CD4-positive, alpha-beta T cell treated with Interleukin-1 beta for 1 hour (primary cell): ENCODE measurements at places on chromosomes 16 and 17.

- DNase-seq, result no peak
Observed at GRCh38 chr16:19659554-19659953, 58.5 kb downstream of the KNOP1 start.

DNA sequence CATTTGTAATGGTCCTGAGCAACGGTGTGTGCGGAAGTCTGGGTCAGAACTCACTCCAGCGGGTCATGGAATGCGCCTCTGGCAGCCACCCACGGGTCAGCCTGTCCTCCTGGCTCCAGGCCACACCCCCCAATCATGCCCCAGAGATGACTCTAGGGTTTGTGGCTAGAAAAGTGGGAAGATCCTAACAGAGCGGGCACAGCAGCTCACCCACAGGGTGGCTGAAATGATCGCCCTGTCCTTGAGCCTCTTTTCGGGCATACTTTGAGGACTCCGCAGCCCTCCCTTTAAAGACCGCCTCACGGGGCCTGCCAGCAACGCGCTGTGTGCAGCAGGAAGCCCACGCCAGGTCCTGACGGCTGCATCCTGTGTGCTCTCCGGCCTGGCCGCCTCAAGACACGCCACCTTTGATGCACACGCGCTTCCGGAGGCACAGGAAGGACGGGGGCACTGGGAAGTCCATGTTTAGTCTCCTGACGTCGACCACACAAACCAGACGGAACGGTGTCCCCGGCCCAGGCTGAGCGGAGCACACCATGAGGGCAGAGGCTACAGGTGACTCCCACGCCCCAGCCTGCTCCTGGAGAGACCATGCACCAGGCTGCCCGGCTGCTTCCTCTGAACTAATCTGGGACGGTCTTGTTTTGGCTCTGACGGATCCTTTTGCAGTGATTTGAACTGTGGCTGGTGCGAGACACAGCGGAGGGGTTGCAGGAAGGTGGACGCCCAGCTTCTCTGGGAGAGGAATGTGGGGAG is 92.9 kb downstream of the TBC1D16 start:
- DNase-seq, result peak; percentile 7

- no peak for DNase-seq
Observed at GRCh38 chr16:17532338-17532995, 61.7 kb upstream of the XYLT1 start.

GRCh38 chr17:61253937-61254574 is 145.6 kb upstream of the TBX2 start:
- DNase-seq, result no peak

DNA sequence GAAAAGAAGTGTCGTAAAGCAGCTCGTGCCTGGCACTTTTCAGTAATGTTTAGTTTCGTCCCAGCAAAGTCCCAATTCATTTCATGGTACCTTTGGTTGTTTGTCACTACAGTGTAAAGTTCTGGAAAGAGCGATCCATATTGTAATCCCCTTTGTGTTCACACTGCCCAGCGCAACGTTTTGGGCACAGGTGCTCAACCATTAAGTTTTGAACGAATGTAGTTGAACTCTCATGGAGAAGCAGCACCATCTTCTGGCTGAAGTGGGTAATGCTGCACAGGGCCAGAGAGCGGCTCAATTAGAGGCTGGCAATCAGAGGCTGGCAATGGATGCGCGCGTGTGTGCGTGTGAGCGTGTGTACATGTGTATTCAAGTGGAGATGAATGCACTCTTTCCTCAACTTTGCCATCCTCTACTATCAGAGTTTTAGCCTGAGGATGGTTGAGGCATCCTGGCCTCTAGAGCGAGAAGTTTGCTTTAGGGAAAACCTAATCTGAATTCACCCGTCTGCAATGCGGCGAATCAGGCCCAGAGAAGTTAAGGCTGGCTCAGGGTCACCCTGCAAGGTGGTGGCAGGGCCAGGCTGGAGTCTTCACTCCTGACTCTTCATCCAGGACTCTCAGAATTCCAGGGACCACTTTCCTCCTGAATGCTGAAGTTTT is 29.9 kb downstream of the DYNLL2 start:
- DNase-seq, result peak; percentile 86

DNA sequence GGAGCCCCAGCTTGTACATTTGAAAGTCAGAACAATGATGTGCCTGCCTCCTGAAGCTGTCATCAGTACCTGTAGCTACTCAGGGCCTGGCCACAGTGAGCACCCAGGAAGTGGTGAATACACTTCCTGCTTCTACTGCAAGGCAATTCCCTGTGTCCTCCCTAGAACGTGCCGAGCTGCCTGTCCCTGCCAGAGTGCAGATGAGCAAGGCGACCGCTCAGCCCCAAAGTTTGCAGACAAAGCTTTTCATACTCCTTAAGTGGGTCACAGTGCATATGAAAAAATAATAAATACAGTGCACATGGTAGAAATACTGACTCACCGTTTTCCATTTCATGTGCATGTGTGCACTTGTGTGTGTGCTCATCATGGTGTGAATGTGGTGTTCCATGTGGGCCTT is 77.3 kb downstream of the MPRIP start:
- DNase-seq, result peak; percentile 51

- DNase-seq, result no peak
Observed at GRCh38 chr17:63837962-63838600, 4.4 kb downstream of the SMARCD2 start.

- DNase-seq, result no peak
Observed at GRCh38 chr16:2373176-2373575, 32.6 kb upstream of the ABCA3 start.

GRCh38 chr17:76934561-76935320 is 66.5 kb downstream of the MGAT5B start:
- no peak for DNase-seq

GRCh38 chr17:9386401-9386800 is 189.2 kb downstream of the STX8 start:
- no peak for DNase-seq

DNA sequence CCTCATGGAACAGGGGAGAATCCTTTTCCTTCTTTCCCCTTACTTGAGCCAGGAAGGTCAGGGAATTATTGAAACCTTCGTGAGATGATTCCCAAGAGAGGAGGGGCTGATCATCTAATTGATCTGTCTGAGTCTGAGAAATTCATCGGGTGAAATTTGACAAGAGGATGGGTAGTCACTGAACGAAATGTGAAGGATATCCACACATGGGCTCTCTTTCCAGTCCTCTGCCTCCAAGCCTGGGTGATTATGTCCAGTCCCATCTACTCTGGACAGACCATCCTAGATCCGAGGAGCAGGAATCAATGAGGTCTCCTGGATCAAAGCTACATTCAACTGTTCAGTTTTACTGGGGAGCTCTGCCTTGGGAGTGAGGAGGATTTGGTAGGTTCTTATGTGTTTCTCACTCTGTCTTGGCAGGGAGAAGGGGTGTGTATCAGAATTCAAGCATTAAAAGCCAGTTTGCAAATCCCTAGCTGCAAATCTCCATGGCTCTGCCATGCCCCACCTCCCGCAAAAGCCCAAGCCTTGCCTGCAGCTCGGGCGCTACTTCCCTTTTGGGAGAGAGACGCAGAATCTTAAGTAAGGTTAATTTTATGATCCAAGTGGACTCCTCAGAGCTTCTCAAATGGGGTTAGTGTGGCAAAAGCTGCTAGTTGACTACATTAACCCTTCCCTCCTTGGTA is 47.1 kb upstream of the TEKT3 start:
- no peak for DNase-seq

GRCh38 chr17:70447588-70447987 is 278.3 kb downstream of the KCNJ2 start:
- DNase-seq, result no peak

GRCh38 chr17:40287159-40287493 is 553 bp upstream of the CDC6 start:
- no peak for DNase-seq

DNA sequence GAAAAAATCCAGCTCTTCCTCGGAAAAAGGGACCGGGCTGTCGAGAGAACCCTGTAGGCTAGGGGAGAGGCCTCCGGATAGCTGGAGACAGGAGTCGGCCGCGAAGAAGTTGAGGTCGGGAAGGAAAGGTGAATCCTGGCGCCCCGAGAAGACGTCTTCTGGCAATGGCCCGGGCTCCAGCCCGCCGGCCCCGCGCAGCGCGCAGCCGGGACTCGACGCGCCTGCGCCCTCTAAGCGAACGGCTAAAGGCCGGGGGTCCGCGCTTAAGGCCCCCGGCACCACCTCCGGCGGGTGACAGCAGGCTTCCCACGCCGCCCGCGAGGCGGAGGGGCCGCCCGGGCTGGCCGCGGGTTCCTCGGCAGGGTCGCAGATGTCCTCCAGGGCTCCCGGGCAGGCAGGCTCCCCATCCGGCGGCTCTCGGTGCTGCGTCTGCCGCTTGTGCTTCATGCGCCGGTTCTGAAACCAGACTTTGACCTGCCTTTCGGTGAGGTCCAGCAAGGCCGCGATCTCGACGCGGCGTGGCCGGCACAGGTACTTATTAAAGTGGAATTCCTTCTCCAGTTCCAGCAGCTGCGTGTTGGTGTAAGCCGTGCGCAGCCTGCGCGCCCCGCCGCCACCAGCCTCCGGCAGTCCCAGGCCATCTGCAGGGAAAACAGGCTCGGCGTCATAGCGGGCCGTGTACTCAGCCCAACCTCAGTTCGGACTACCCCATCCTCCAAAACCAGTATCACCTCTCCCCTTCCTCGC is 1.6 kb downstream of the HOXB2 start:
- peak; percentile 55 for DNase-seq

DNA sequence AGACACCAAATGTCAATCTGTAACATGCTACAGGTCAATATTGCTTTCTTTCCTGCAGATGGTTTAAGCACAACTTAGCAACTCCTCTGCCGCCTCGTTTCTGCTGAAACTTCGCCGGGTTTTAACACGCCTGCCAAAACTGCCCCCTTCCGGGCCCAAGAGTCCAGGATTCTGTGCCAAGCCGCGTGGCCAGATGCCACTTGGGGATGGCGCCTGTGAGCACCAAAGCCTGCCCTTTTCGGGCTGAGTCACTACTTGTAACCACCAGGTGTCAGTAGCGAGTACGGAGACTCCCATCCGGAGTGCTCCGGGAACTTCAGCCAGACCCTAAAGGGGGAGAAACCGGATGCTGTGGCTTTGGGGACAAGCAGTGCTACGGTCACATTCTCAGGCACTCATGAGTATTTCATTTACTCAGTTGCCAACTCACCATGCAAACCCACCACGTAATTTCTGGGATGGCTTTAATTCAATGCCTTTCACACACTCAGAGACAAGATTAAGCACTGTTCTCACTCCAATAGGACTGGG is 7.8 kb downstream of the PMP22 start:
- peak; percentile 59 for DNase-seq

DNA sequence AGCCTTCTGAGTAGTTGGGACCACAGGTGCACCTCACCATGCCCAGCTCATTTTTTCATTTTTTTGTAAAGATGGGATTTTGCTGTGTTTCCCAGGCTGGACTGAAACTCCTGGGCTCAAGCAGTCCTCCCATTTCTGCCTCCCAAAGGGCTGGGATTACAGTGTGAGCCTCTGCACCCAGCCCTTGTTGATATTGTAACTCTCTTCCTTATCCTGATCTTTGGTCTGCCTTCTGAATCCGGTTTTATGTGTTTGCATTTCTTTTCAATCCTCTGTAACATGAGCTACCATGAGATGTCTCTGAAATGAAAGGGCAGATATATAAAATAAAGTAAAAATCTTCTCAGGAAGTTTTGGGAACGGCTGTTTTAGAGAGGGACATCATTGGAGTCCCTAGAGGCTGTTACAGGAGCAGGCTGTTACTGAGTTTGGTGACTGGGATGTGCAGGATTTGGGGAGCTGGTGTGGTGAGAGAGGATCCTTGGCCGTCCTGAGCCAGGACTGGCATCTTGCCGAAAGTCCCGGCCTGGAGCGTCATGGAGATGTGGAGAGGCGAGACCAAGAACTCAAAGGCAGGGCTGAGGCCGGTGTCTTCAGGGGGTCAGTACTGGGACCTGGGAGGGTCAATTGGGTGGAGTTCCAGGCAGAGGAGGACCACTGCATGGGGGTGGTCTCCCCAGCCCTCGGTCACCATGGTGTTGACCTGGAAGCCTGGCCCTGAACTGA is 39.4 kb downstream of the ATP2C2 start:
- DNase-seq, result no peak

DNA sequence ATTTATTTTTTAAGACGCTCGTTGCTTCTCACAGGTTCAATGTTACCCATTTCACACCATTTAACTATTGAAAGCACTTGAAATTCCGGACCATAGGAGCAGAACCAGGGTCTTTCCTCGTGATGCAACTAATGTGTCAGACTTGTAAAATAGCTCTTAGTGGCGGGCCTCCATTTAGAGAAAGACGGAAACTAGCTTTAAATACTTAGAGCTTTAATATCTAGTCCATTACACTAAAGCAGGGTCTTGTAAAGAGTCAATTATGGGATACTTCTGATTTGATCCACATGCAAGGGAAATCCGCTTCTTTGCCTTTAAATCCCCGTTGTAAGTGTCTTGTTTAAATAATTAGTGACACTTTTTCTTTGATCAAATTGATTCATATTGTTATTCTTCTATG is 56.6 kb downstream of the NACA2 start:
- DNase-seq, result no peak

DNA sequence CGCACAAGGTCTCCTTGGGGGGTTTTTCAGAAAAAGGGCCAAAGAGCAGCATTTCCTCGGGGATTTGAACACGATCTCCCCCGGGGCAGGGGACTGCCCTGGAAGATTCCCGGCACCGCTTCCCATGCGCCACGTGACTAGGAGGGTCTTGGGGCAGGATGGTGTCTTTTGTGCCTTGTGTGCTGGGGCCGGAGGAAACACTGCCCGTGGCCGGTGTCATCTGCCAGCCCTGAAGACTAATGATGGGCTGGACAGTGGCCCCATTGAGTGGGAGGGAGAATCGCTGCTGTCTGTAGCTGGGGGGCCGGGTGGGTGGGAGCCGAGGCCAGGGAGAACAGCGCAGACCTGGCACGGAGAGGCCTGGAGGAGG is 315.1 kb downstream of the SEC14L1 start:
- no peak for DNase-seq

DNA sequence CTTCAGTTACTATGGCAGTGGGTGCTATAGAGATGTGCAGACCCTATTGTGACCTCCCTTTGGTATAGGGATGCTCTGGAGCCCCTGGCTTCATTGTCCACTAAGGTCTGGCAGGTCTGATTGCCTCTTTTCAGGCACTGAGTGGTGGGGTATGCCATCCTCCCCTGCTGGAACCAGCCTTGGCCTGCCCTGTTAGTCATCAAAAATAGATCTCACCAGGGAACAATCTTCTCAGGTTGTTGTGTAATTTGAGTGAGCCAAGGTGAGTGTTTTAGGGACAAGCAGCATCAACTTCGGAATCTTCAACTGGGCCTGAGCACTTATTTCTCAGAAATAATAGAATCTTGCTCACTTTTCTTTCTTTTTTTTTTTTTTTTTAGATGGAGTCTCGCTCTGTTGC is 19.6 kb downstream of the HMOX2 start:
- DNase-seq, result no peak

GRCh38 chr17:14125518-14126137 is 56.3 kb downstream of the COX10 start:
- no peak for DNase-seq

DNA sequence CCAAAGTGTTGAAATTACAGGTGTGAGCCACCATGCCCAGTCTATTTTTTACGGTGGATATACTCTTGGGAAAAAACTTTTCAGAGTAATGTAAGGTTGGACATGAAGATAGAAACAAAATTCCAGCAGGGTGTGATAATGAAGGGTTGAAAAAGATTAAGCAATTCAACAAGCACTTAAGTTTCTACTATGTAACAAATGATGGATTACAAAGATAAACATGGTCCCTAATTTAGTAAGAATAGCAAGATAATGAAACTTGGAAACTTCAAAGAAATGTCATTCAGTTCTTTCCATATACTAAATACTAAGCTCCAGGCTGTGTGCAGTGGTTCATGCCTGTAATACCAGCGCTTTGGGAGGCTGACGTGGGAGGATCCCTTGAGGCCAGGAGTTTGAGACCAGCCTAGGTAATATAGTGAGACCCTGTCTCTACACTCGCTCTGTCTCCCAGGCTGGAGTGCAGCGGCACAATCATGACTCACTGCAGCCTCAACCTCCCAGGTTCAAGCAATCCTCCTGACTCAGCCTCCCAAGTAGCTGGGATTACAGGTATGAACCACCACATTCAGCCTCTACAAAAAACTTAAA is 31.0 kb downstream of the PSMD12 start:
- DNase-seq, result no peak
